ENCODE measurements at places on chromosomes 13 and 19.
A peak's percentile ranks its signal among the peaks of the same experiment; 100 is the strongest.

- peak; percentile 59 for DNase-seq
Observed at GRCh38 chr13:44918326-44919103, 70.8 kb downstream of the NUFIP1 start.

DNA sequence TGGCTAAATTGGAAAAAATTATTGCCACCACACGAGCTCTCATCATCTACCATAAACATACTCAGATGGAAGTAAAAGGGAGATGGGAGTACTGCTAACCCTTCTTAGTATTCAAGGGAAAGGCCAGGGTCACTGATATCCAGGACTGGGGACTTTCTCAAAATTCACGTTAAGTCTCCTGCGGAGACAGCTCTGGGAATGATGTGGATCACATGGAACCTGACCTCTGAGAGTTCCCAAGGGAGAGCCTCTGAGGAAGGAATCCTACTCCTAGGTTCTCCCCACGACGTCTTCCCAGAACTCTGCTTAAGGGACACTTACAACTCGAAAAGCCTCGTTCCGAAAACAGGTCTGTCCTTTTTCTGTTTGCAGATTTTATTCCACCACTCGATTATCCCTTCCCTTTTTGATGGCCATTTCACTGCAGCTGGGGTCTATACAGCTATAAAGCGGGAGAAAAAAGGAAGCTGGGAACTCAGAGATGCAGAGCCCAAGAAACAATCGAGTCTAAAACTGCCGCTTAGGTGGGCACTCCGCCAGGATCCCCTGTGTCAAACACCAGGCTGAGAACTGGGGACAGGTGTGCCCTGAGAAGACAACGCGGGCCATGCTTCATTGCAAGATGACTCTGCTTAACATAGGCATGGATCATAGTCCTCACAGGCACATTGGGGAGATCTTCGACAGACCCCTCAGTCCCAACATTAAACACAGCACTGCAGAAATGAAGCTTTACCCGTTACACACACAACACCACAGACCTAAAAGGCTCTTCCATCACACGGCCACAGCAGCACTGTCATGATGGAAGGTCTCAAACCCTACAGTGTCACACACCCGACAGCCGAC is 823 bp upstream of the ZNF567 start:
- peak; percentile 15 for DNase-seq

GRCh38 chr19:3565139-3565538 is 7.6 kb upstream of the HMG20B start:
- no peak for DNase-seq

DNA sequence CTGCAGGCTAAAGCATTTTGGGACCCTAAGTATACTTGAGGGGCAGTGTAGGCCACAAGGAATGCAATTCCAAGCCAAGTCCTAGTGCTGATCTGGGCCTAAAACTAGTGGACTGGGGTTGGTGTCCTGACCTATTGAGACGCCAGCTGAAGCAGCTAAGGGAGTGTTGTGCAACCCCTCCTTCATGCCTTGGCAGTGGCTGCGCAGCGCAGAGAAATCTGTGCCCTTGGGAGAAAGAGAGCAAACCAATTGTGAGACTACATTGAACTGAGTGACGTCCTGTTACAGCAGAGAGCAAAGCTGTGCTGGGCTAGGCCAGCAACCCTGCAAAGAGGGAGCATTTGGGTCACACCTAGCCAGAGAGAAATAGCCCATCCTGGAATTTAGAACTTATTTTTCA is 2715.0 kb upstream of the PCDH20 start:
- no peak for DNase-seq

GRCh38 chr19:28943651-28944050 is 269.3 kb downstream of the UQCRFS1 start:
- DNase-seq: no peak

- DNase-seq: peak; percentile 64
Observed at GRCh38 chr19:7869453-7869909, 4.7 kb downstream of the PRR36 start.

DNA sequence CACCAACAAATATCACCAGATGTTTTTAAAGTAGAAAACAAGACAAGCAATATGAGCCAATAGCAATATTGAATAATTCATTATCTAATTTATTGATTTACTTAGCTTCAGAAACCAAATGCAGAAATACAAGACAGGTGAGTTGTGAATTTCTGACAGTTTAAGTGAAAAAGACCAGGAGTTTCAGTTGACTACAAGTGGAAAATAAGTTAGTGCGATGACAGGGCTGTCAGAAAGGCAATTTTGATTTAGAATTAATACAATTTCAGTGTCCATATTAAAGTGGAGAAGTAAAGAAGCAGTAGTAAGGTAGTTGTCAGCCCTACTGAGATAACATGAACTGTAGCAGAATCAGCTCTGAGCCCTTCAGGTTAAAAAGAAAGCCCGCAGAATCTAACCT is 1066.7 kb upstream of the ATXN8OS start:
- DNase-seq: no peak

DNA sequence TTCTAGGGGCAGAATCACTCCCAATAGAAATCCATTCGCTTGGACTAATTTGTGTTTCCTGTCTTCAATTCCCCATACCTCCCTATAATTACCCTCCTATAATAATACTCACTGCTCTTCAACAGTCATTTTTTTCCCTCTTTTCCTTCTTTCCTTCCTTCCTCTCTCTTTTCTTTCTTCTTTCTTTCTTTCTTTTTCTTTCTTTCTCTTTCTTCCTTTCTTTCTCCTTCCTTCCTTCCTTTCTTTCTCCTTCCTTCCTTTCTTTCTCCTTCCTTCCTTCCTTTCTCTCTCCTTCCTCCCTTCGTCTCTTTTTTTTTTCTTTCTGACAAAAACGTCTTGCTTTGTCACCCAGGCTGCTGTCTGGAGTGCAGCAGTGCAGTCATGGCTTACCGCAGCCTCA is 8.0 kb downstream of the KLK5 start:
- DNase-seq: no peak

DNA sequence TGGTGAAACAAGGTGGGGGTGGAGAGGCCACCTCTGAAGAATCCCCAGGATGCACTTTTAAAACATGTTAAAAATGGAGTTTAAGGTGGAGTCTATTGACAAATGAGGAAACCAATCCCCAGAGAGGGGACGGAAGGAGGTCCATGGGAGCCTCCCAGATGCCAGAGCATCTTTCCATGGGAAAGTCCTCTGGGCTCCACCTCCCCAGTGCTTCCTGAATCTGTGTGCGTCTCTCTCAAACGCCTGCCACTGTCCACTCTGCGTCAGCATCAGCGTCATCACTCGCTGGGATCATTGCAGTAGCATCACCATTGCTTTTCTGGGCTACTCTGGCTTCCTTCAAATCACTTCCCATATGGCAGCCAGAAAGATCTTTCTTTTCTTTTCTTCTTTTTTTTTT is 6.2 kb downstream of the GPR4 start:
- no peak for DNase-seq

GRCh38 chr13:113609616-113610015 is 25.1 kb downstream of the TFDP1 start:
- no peak for DNase-seq

DNA sequence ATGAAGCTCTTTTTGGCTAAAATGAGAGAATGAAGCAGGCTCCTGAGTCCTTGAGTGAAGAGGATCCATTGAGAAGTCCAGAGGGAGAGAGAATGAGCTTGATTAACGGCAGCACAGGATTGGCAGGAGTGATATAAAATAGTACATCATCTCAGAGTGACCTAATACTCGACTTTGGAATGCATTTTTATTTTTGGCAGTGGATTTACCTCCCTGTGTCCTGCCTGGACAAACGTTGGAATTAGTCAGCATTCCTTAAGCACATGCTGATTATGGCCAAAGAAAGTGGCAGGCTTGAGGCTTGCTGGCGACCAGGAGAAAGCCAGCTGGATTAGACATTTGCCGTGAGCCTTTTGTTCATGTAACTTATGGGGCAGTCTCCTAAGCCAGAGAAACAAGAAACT is 22.9 kb downstream of the LRCH1 start:
- no peak for DNase-seq

DNA sequence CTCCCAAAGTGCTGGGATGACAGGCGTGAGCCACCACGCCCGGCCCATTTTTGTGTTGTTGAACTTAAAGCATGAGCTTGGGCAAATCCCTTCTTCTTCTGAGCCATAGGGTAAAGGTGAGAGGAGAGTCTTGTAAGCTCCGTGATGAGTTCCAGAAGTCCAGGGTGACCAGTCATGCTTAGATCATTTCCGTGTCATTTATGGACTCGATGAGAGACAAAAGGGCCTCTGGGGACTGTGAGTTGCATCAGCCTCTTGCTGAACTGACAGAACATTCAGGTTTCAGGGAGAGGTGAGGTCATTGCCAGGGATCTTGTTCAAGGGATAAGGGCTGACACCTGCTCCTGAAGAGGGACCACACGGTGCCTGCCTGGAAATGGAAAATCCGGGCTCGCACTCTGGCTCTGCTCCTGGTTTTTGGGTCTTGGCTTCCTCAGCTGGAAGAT is 53.6 kb downstream of the GADD45B start:
- no peak for DNase-seq

GRCh38 chr13:73857106-73857505 is 277.1 kb downstream of the KLF12 start:
- no peak for DNase-seq

DNA sequence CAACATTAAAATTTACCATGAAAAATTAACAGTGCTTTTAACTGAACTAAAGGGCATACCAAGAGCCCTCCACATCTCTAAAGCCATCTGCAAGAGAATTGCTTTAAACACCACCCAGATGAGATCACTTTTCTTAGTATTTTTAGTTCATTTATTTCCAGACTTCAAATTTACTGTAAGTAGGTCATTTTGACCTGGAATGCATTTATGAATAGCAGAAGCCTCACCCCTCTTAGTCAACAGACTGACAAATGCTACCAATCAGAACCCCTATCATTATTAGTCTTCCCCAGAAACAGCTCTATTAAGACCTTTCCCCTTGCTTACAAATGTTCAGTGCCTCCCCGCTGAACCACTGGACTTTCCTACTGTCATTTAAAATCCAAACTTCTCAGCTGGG is 27.3 kb downstream of the RUBCNL start:
- DNase-seq: no peak

- DNase-seq: no peak
Observed at GRCh38 chr19:41533671-41534215, 42.2 kb upstream of the CEACAM21 start.

- no peak for DNase-seq
Observed at GRCh38 chr13:61095885-61096284, 319.8 kb downstream of the PCDH20 start.

GRCh38 chr19:6773323-6773931 is 919 bp downstream of the VAV1 start:
- DNase-seq: no peak

DNA sequence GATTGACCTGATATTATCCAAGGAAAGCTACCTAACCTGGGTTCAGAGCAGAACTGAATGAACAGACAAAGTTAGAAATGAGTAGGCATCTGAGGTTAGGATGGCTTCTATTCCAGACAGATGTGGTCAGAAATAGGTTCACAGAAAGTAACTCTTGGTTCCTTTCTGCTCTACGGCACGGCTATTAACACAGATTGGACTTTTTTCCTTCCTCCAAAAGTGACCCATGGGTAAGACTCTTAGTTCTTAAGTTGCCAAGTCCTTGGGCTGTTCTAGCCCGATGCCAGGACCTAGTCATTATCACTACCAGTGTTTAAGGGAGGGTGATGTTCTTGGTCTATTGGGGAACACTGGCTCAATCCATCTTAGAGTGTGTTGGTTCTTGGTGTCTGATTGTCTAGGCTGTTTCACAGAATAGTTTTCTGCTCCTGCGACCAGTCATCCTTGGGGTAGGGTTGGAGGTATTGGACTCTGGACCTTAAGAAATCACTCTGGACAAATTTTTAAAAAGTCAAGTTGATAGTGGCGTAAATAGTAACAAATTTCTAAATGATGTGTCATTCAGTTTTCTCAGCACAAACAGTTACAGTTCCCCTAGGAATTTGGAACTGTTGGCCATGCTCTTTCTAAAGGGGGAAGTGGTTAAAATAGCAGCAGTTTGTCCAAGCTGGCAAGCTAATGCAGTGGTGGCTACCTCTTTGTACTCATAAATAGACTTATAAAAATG is 60.1 kb upstream of the MYCBP2 start:
- peak; percentile 29 for DNase-seq

- no peak for DNase-seq
Observed at GRCh38 chr13:43964698-43965458, 85.2 kb downstream of the LACC1 start.

GRCh38 chr19:3698386-3698950 is 1.8 kb downstream of the PIP5K1C start:
- DNase-seq: no peak

DNA sequence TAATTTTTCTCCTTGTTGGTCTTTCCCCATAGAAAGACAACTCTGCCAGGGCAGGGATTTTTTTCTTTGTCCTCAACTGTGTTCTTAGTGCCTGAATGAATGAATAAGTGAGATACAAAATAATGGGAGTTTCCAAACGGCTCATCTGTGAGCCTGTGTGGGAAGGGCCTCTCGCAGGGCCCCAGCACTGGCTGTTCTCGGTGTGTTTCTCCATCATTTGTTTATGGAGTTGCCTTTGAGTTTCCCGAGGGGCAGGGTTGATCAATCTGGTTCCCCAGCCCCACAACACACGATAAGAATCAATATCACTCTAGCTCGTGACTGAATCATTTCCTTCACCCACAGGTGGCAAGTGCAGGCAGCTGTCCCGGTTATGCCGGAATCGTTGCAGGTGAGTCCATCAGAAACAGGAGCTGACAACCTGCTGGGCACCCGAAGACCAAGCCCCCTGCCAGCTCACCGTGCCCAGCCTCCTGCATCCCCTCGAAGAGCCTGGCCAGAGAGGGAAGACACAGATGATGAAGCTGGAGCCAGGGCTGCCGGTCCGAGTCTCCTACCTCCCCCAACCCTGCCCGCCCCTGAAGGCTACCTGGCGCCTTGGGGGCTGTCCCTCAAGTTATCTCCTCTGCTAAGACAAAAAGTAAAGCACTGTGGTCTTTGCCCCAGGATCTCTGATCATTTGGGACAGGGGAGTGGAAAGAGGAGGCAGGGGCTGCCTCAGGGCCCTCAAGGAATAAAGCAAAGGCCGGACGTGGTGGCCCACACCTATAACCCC is 14.9 kb downstream of the FXYD5 start:
- no peak for DNase-seq

DNA sequence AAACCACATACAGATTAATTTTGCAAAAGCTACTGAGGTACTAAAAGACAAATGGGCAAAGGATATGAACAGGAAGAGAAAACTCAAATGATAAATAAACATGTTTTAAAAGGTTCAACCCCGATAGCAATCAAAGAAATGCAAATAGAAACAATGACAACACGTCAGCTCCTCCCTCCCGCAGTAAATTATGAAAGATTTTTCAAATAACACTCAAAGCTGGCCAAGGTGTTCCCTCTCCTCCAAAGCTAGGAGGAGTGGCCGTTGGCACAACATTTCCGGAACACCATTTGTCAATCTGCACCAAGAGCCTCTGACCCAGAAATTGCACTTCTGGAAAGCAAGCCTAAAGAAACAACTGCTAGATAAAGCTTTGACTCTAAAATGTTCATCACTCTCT is 28.3 kb downstream of the INSR start:
- DNase-seq: no peak

DNA sequence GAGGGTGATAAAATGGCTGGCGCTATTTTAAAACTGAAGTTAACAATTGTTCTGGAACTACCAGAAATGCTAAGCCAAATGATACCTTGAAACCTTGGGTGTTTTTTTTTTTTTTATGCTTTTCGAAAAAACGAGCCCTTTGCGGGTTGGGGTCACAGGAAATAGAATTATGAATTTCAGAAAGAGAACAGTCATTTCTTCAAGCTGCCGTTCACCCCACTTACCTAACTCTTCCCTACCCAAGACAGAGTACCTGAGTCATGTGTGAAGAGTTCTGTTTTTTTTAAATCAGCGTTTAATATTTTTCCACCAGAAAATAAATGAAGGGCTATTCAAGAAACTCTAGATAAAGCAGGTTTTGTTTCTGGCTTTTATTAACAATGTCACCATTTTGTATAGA is 35.3 kb downstream of the KLF2 start:
- DNase-seq: no peak

- no peak for DNase-seq
Observed at GRCh38 chr13:46721054-46721453, 75.9 kb downstream of the ESD start.
